ENCODE measurements at places on chromosomes 11 and 22.

GRCh38 chr11:60477035-60477445, 15.5 kb upstream of the MS4A12 start:
- no peak for DNase-seq

DNA sequence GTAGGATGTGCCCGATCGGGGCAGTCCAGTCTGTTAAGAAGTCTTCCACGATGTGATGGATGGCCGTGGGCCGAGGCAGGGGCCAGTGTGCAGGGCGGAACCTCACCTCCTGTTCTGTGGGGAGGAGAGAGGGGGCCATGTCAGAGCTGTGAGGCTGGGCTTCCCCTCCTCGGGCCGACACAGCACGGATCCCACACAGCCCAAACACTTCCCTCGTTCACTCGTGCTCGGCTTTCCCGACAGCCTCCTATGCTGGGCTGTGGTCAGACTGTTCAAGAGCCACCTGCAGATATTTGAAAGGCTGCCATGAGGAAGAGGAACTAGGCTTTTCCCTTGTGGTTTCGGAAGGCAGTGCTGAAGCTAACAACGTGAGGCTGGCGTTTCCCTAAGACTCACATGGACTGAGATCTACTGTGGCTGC, 12.3 kb upstream of the TXN2 start:
- no peak for DNase-seq

- DNase-seq: no peak
These were observed 86.0 kb downstream of the RASSF10 start for GRCh38 chr11:13094930-13095687.

DNA sequence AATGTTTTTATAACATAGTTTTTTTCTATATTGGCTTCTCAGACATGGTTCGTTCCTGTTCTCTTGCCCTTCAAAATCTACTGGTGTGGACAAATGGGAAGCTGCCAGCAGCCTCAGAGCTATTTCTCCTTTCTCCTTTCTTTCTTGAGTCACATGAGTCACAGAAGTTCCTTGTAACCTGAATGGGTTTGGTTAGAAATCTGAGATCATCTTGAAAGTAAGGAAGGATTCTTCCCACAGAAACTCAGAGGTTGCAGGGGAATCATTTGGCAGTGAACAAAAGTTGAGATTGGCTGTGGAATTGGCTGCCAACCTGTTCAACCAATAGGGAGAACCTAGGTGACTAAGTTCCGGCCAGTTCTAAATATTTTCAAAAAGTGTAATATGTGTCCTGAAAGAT, 12.5 kb downstream of the PLET1 start:
- no peak for DNase-seq

DNA sequence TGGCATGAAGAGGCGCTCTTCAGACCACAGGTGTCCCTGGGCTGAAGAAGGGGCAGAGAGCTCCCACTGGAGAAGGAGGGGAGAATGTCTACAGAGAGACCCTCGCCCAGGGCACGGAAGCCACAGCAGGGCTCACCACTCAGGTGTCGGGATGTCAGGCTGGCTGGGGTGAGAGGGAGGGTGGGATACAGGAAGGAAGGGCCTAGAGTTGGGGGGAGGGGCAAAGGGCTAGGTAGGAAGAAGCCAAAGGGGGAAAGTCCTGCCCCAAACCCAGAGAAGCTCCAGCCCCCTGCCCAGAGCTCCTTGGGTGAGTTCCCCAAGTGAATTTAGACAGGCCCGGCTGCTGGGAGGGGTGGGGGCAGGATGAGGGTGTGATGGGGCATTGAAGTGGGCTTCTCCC, 232.0 kb downstream of the CEP164 start:
- no peak for DNase-seq

GRCh38 chr22:36860821-36861659, at the start of gene NCF4:
NCF4 (plus strand) TSS chr22:36861006; CDS start chr22:36861172, 166 bp downstream.
- no peak for DNase-seq

DNA sequence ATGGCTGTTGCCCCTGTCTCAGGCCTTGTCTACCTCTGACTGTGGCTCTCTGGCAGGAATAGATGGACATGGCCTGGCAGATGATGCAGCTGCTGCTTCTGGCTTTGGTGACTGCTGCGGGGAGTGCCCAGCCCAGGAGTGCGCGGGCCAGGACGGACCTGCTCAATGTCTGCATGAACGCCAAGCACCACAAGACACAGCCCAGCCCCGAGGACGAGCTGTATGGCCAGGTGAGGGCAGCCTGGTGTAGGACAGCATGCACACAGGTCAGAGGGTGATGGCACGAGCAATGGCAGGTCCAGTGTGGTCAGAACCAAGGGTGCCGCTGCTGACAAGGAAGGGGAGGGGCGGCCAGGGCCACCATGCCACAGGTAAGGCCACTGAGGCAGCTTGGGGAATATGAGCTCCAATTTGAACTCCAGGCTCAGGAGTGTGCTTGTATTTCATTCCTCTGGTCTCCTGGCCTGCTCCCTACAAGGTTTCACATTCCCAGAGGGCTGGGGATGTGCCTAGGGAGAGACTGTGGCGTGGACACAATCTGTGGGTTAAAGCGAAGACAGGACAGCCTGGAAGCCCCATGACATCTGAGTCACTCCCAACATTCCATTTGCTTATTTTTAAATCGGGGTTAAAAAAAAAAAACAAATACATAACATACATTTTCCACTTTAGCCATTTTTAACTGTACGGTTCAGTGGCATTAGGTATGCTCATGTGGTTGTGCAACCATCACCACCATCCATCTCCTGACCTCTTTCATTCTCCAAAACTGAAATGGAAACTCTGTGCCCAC, 562 bp downstream of the FOLR3 start:
- no peak for DNase-seq

DNA sequence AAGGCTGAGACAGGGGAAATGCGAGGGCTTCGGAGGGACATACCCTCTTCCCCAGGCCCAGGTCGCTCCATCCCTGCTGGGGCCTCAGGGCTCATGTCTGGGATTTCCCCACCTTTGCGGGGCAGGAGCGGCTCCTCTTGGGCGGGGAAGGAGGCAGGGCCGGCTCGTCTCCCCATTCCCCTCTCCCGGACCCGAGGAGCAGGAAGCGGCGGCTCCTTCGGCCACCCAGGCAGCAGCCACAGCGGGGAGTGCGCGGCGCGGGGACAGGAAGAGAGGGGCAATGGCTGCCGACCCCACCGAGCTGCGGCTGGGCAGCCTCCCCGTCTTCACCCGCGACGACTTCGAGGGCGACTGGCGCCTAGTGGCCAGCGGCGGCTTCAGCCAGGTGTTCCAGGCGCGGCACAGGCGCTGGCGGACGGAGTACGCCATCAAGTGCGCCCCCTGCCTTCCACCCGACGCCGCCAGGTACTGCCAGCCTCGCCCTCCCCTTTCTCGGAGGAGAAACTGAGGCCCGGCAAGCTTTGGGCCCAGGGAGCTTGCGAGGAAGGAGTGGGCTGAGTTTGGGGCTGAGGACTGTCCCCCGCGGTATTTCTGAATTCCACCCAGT, at the start of gene ANKK1:
ANKK1 (plus strand) TSS at position 175 of the 607 bp plus-strand sequence; CDS start at position 281, 106 bp downstream.
- no peak for DNase-seq

DNA sequence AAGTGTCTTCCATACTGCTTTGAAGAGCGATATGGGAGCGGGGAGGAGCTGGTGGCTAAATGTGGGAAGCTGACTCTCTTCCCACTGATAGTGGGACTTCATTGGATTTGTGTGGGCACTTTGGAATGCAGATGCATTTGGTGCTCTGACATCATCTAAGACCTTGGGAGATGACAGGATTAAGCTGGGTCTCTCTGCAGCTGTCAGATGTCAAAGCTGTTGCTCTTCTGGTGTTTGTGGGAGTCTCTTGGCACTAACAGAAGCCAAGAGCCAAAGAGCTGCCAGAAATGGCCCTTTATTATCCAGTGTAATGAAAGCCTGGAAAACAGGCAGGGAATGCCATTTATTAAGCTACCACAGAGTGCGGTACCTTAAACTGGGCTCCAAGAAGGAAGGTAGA, 20.6 kb downstream of the GRAMD1B start:
- no peak for DNase-seq

DNA sequence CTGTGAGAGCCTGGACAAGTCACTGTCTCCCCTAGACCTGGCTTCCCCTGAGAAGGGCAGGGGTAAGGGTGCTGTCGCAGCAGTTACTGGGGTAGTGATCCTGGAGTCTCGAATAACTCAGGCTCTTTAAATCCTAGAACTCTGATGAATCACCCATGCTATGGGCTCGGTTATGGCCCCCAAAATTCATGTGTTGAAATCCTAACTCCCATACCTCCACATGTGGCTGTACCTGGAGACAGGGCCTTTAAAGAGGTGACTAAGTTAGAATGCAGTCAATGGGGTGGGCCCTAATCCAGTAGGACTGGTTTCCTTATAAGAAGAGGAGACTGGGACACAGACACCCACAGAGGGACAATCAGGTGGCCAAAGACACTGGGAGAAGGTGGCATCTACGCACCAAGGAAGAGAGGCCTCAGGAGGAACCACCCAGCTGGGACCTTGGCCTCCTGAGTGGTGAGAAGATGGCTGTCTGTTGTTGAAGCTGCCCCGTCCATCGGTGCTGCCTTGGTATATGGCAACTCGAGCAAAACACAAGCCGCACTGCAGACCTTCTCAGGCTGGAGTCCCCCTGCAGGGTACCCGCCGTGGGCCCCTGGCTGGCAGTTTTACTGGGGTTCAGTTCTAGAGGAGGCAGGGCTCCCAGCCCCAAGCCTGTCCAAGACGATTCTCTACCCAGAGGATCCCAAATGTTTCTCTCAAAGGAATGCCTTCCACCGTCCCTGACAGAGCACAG, 48.8 kb upstream of the SHISAL1 start:
- no peak for DNase-seq

DNA sequence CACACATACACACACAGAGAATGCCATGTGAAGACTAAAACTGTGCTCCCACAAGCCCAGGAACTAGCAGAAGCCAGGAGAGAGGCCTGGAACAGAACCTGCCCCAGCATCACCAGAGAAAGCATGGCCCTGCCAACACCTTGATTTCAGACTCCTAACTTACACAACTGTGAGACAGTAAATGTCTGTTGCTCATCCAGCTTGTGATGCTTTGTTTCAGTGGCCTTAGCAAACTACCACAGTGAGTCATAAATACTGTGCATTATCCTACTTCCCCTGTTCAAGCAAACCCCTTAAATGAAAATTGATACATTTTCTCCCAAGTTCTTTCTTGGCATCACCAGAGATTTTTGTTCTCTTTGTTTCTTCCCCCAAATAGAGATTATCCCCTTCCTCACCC, 1539.4 kb upstream of the TENM4 start:
- DNase-seq: no peak

GRCh38 chr11:16034074-16034473, 322.3 kb downstream of the SOX6 start:
- DNase-seq: no peak

- no peak for DNase-seq
These were observed 18.1 kb downstream of the TBC1D10A start for GRCh38 chr22:30308518-30309230.

DNA sequence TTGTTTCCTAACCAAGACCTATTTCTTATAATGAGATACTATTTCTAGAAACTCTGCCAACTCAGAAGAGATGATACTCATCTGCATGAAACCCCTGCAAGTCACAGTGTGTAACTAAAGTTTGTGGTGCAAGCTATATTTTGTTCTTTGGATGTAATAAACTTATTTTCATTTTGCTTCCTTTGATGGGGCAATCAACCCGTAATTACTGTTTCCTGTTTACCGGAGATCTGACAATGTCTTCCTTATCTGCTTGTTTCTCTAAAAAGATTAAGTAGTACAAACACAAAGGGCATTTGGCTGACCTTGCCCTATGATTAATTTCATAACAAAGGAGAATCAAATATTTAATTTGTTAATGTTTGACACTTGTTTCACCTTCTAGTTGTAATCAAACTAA, 846.6 kb upstream of the ANO3 start:
- DNase-seq: no peak

- no peak for DNase-seq
These were observed 1376.4 kb downstream of the TBC1D22A start for GRCh38 chr22:48138855-48139254.

- DNase-seq: no peak
These were observed 267.7 kb downstream of the LARGE1 start for GRCh38 chr22:33652615-33653014.

GRCh38 chr11:69635804-69636511, 5.0 kb upstream of the CCND1 start:
- no peak for DNase-seq

GRCh38 chr11:34809191-34810106, 106.7 kb downstream of the APIP start:
- DNase-seq: no peak

DNA sequence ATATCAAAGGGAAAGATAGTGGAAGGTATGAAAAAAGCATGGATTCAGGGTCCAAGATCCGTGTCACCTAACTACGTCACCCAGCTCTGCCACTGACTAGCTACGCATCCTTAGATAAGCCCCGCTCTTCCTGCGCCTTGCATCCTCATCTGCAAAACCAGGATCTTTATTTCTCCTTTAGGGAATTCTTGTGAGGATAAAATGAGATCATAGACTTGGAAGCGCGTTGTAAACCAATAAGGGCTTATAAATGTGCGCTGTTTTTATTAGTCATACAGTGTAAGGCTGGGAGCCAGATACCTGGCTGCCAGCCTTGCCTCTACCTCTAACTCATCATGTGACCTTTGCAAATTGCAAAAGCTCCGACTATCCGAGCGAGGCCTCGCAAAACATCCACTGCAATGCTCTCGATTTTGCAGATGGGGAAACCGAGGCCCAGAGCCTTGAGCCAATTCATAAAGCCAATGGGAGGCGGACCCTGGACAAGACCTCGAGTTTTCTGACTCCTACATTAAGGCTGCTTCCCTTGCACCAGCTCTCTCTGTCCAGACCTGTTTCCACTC, 753 bp downstream of the PRPF19 start:
- no peak for DNase-seq

DNA sequence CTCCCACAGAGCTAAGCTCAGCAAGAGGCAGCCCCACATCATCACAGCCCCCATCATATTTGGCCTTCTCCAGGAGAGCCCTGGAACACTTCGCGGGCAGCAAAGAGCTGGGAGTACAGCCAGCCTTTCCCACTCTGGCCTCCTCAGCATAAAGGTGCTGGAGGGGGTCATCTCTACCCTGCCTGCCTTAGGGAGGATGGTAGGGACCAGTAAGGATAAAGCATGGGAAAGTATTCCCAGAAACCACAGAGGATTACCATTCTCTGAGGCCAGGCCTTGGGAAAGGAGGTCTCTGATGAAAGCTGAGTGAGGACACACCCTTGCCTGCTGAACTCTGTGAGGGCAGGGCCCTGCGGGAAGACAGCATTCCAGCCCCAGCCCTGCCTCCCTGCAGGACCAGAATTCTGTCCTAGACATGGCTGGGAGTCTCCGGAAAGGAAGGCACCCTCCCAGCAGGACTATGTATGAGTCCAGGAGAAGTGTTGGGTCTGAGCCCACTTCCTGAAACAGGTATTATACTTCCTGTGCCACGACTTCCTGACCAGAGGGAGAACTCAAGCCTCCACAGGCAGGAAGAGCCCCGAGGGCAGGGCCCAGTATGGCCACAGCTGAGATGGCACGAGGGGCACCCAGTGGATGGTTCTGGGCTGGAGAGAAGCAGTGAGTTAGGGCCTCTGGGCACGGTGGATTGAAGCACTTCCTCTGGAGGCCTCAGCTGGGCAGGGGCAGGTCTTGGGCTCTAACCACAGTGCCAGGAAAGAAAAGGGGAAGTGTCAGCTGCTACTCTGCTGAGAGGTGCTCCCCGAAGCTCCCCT, 12.9 kb upstream of the CASTOR1 start:
- DNase-seq: no peak
